Type B pancreatic cell (in vitro differentiated cells): ENCODE measurements at places on chromosomes 3 and 15. TPM values are rescaled to one million over a fixed set of nuclear protein-coding genes. Genes with fewer than 3 reads are reported as not detected.

Gene TEX264
- 43.8 and 50.0 TPM in 2 replicates for total RNA-seq

- peaks cover 39% of the 10 kb centered on the region for H3K4me1 ChIP-seq
- peaks cover 15% of the 10 kb centered on the region for H3K27me3 ChIP-seq
- no peak for DNase-seq
- no peak overlapping the region for H3K27ac ChIP-seq
- H3K4me3 ChIP-seq: no peak overlapping the region
Observed at GRCh38 chr3:124296406-124296805, 304.5 kb upstream of the ROPN1 start.

- H3K4me1 ChIP-seq: peaks cover 18% of the 10 kb centered on the region
- no peaks in the 10 kb centered on the region for H3K27me3 ChIP-seq
- H3K4me3 ChIP-seq: no peak overlapping the region
- no peak for DNase-seq
- no peak overlapping the region for H3K27ac ChIP-seq
- peaks cover 2% of the 10 kb centered on the region for H3K36me3 ChIP-seq
Observed at GRCh38 chr3:179565496-179565895, 2.8 kb downstream of the ACTL6A start.

DNA sequence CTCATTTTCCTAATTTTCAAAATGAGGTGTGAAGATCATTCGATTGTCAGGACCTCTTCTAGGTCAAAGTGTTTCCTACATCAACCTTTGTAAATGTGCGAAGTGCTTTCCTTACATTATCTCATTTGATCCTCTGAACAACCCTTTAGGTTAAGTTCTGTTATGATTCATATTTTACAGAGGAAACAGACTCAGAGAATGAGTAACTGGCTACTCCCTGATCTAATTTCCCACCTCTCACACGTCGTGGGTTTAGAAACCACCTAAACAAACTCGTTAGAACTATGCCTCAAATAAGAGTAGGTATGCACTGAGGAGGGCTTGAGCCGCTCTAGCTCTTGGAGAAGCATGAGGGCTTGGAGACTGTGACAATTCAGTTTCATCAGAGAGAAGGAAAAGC lies 148.6 kb downstream of the CD47 start:
- H3K4me1 ChIP-seq: peaks cover 22% of the 10 kb centered on the region
- H3K4me3 ChIP-seq: no peak overlapping the region
- DNase-seq: no peak
- H3K36me3 ChIP-seq: peaks cover 3% of the 10 kb centered on the region
- H3K27ac ChIP-seq: no peak overlapping the region
- H3K27me3 ChIP-seq: peaks cover 3% of the 10 kb centered on the region

DNA sequence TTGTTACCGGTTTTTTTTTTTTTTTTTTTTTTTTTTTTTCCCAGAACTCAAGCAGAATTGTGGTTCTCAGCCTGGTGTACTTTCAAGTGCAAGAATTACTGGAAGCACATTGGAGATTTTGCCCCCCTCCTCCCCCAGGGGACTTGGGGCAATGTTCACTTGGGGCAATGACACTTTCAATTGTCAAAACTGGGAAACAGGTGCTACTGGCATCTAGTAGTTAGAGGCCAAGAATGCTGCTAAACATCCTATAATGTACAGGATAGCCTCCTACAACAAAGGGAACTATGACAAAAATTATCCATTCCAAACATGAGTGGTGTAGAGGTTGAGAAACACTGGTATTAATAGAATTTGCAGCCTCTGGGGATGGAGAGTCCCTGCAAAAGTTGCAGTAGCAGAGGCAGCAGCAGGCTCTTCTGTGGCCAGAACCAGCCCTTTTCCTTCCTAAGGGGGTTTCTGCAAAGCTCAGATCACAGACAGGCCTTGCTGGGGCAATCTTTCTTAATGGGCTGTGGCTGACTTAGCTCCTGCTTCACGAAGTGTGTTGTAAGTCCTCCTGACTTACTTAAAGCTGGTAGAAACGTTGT lies 144.3 kb upstream of the MRPS22 start:
- no peak overlapping the region for H3K27ac ChIP-seq
- no peak overlapping the region for H3K4me3 ChIP-seq
- no peak for DNase-seq
- H3K4me1 ChIP-seq: no peaks in the 10 kb centered on the region
- H3K36me3 ChIP-seq: no peaks in the 10 kb centered on the region

DNA sequence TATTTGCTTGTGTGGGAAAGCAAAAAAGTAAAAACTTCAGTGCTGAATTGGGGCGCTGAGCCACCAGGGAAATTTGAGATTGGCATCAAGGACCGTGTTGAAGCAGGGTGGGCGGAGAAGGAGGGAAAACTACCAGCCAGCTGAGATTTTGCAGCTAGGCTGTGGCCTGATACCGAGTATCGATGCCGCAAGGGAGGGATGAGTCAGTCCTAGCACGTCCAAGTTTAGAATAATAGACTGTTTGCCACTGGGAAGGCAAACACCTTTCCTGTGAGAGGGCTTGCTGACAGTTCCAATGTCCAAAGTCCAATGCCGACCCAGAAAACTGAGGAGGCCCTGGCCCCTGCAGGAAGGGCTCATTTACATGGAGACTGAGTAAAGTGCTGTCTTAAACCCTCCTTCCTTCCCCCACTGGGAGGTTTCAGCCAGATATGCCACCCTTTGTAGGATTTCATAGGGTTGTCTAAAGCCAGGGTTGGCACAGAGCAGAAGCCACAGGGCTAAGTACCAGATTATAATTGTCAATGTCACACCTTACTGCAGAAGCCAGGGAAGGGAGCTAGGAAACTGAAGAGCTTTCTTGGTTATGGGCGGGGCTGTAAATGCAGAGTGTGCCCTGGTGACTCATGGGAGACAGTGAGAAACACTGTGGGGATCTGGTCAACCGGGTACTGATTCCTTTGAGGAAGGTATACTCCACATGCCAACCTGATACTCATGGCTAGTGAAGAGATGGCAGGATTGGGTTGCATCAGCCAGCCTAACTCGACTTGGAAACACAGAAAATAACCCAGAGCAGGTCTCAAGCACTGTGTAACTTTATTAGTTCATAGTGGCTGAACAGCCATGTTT lies 28.4 kb upstream of the PIK3CB start:
- DNase-seq: no peak
- peaks cover 18% of the 10 kb centered on the region for H3K4me1 ChIP-seq
- peak overlapping the region; percentile 30 for H3K4me3 ChIP-seq
- no peaks in the 10 kb centered on the region for H3K27me3 ChIP-seq
- H3K36me3 ChIP-seq: no peaks in the 10 kb centered on the region

DNA sequence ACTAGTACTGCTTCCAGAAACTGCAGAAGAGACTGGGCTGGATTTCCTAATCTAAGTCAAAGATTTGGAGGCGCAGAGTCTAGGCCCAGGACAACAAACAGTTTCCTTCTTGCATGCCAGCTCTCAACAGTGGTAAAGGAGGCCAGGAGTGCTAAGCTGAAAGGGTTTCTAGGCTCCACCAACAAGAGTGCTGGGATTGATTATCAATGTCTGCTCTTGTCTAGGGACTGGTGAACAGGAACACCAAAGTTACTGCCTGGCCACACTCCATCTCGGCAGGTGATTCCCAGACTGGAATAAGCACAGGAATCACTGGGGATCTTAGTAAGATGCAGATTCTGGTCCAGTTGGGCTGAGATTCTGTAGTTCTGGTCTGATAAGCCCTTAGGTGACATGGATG lies 22.8 kb upstream of the FGD5 start:
- no peaks in the 10 kb centered on the region for H3K36me3 ChIP-seq
- H3K27ac ChIP-seq: no peak overlapping the region
- peaks cover 25% of the 10 kb centered on the region for H3K4me1 ChIP-seq
- H3K4me3 ChIP-seq: no peak overlapping the region

GRCh38 chr3:69970827-69971226 lies 28.7 kb upstream of the SAMMSON start:
- no peaks in the 10 kb centered on the region for H3K36me3 ChIP-seq
- no peaks in the 10 kb centered on the region for H3K27me3 ChIP-seq
- H3K4me1 ChIP-seq: no peaks in the 10 kb centered on the region

DNA sequence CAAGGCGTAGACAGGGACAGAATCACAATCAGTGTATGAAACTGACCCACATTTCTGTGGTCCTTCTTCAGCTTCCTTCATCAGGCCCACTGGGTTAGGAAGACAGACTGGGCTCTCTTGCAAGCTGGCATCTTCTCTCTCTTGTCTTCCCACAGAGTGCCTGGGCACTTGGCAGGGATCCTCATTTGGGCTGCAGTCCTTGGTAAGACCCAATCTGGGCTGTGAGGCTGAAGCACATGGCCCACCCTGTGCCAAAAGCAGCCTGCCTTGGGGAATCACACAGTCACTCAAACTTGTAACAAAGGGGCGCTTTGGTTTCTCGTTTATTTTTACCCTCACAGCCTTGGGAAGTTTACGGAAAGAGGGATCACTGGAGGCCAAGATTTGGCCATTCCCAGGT lies 8.2 kb upstream of the EPHB3 start:
- H3K36me3 ChIP-seq: no peaks in the 10 kb centered on the region
- H3K4me1 ChIP-seq: peaks cover 8% of the 10 kb centered on the region
- H3K4me3 ChIP-seq: no peak overlapping the region

- H3K4me1 ChIP-seq: peaks cover 9% of the 10 kb centered on the region
- H3K27me3 ChIP-seq: no peaks in the 10 kb centered on the region
- no peaks in the 10 kb centered on the region for H3K36me3 ChIP-seq
- no peak overlapping the region for H3K4me3 ChIP-seq
Observed at GRCh38 chr3:143810166-143810952, 37.9 kb downstream of the SLC9A9 start.
